ENCODE measurements at places on chromosomes 3 and 15.

DNA sequence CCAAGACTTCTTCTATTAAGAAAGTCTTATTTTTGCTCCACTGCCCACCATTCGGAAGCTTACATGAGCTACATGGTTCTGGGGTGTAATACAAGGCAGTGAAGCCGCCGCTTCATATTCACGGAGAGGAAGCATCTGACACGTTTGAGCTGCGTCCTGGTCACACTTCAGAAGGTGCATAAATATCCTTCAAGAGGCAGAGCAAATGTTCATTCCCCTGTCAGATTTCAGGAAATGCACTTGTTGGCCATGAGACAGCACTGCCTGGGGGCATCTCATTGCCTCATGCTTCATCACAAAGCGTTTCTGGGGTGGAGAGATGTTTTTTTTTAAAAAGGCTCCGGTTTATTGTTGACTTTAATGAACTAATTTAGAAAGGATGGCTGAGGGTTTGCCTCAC, 119.9 kb downstream of the CADPS start:
- DNase-seq = no peak

GRCh38 chr15:74431645-74432044, 2.1 kb downstream of the SEMA7A start:
- no peak for DNase-seq

DNA sequence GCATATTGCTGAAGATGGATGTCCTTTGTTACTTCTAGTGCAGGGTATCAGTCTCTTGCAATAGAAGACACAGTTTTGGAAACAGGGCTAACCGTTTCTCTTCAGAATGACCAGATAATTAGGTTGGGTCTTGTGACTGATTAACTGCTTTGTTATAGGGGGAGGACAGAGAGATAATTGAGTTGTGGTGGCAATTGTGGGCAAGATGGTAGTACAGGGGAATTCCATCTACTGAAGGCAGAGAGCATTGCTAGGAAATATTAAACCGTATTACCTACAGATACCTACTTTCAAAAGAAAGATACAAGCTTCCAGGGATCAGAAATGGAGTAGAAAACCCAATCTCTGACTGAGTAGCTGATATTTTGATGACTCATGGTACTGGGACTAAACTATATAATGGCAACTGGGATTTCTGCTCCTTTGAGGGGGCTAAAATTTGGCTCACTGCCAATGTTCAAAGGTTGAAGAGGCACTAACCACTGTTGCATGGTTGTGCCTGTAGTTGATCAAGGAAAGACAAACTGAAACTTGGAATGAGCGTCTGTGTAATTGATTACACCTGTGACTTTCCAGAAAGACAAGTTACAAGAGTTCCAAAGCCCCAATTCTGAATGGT, 4.2 kb downstream of the PRR23B start:
- no peak for DNase-seq

GRCh38 chr15:89409184-89410038, 74.8 kb upstream of the POLG start:
- no peak for DNase-seq

DNA sequence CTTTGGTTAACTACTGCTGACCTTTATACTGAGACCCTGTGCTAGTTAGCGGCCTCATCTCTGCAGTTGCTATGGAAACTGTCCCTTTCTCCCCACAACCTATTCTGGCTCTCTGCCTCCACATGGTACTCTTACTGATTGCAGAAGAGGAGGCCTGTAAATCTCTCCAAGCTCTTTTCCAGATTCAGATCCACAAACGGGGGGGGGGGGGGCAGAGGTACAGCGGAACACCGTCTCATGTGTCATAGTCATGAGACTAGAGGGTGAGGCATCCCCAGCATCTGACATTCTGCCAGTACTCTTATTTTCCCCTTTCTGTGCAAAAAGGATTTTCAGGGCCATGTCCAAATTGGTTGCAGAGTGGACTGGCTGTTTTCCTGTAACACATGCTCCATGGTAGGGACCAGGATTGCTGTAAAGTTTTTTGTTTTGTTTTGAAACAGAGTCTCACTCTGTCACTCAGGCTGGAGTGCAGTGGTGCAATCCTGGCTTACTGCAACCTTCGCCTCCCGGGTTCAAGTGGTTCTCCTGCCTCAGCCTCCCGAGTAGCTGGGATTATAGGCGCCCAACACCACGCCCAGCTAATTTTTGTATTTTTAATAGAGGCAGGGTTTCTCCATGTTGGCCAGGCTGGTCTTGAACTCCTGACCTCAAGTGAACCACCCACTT, 8.3 kb upstream of the MAP1A start:
- DNase-seq = no peak

GRCh38 chr3:136910697-136911096, 47.1 kb upstream of the IL20RB start:
- DNase-seq = no peak

GRCh38 chr3:67094167-67094566, 96.1 kb downstream of the KBTBD8 start:
- DNase-seq = no peak

DNA sequence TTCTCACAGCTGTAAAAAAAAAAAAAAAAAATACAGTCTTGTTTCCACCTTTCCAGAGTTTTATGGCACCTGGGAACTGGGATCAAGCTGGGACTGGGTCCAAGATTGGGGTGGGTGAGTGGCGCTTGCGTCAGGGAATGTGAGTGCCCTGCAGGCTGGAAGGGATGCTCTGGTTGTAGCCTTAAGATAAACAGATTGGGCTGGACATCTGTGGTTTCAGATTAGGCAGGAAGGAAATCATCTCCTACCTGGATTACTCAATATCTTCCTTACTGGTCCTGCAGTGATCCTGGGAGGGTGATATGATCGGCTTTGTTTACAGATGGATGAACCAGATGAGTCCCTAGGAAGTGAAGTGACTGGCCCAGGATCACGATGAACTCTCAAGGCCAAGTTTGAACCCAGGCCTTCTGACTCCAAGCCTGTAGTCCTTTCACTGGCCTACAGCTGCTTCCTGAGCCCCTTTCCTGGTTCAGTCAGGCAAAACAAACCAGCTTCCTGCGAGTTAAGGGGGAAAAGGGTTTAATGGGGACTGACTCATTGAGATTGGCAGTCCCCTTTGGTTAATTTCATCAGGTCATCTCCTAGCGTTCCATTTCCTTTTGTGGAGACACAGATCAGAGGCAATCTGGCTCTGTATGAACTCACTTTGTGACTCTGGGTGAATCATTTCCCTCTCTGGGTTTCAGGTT, 179.8 kb downstream of the THSD4 start:
- no peak for DNase-seq

- DNase-seq = no peak
These were observed 35.5 kb upstream of the NIT2 start for GRCh38 chr3:100299016-100299415.

- DNase-seq = no peak
These were observed 95.9 kb downstream of the GALK2 start for GRCh38 chr15:49265911-49266310.

DNA sequence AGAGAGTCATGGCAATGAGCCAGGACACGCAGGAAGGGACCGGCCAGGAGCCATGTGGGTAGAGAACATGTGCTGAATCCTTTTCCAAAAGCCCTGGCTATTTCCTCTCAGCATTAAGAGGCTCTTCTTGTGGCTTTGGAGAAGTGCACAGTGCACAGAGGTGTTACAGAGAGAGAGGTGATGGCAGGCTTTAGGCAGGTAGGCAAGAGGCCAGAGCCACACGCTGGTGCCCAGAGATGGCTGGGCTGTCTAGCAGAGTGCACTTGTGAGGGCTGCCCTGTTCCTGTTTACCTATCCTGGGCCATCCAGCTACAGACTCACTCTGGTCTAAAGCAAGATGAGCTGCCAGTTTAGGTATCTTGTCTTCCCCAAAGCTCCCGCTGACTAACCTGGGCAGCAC, 402.6 kb downstream of the OCA2 start:
- no peak for DNase-seq

- no peak for DNase-seq
These were observed 442.8 kb upstream of the NECTIN3 start for GRCh38 chr3:110628650-110629301.

GRCh38 chr3:127070776-127071175, 87.9 kb downstream of the PLXNA1 start:
- DNase-seq = no peak

DNA sequence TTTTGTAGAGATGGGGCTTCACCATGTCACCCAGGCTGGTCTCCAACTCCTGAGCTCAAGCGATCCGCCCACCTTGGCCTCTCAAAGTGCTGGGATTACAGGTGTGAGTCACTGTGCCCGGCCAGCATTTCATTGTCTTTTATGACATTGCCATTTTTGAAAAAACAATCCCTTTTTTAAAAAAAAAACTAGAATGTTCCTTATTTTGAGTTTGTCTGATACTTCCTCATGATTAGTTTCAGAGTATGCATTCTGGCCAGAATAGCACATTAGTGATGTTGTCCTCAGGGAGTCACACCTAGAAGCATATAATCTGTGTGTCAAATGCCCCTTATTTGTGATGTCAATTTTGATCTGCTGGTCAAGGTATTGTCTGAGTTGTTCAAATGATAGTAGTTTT, 21.2 kb upstream of the NMD3 start:
- DNase-seq = no peak

GRCh38 chr3:190217081-190217480, 96.4 kb upstream of the P3H2 start:
- DNase-seq = no peak

- DNase-seq = no peak
These were observed 105.8 kb downstream of the DHX30 start for GRCh38 chr3:47908744-47909143.

GRCh38 chr15:63968700-63969099, 77.6 kb downstream of the DAPK2 start:
- no peak for DNase-seq

GRCh38 chr3:45236964-45237363, 10.9 kb upstream of the TMEM158 start:
- no peak for DNase-seq

- DNase-seq = no peak
These were observed 27.0 kb downstream of the PLXNB1 start for GRCh38 chr3:48402907-48403306.

DNA sequence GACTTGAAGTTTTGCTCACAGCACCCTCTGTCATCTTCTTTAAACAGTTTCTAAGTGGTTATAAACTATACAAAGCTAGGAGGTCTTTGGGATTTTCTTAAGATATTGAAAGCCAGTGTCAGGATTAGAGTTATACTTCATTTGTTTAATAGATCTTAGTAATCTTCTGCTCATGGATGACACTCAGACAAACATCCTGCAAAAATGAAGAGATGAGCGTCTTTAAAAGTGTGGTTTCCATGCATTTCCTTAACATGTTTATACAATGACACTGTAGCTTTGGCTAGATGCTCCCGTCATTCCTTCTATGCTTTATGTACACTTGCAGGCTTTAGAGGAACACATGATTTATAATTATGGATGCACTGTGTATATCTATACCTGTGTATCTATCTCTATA, 182.2 kb downstream of the NAALADL2 start:
- DNase-seq = no peak

GRCh38 chr3:160090653-160091052, 102.0 kb downstream of the IL12A start:
- no peak for DNase-seq

GRCh38 chr3:123026565-123027291, 835 bp downstream of the SEMA5B start:
- no peak for DNase-seq

- no peak for DNase-seq
These were observed 987.0 kb downstream of the NTRK3 start for GRCh38 chr15:87269566-87269965.

GRCh38 chr3:108089579-108089978, 1.3 kb downstream of the CD47 start:
- DNase-seq = no peak

DNA sequence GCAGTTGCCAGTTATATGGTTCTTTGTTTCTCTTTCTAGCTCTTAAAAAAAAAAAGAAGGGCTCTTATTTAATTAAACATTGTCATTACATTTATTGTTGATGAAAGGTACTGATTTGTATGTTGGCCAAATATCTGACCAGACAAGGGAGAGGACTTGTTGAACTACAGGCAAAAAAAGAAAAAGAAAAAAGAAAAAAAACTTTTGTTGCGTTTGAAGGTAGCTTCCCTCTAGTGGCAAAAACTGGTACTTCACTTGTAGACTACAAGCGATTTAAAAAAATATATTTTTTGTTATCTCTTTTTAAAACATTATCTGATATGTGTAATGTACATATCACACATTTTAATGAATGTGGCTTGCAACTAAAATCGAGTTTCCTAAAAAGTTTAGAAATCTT, 280.6 kb downstream of the ROBO2 start:
- no peak for DNase-seq

- no peak for DNase-seq
These were observed 1165.2 kb downstream of the TBL1XR1 start for GRCh38 chr3:176032043-176032442.
